ENCODE measurements at places on chromosomes 3 and 15. TPM values are rescaled to one million over a fixed set of nuclear protein-coding genes. Genes with fewer than 3 reads are reported as not detected.

The DAZL gene
- not detected for total RNA-seq

The PAQR9 gene
- 1.9 TPM for total RNA-seq

DNA sequence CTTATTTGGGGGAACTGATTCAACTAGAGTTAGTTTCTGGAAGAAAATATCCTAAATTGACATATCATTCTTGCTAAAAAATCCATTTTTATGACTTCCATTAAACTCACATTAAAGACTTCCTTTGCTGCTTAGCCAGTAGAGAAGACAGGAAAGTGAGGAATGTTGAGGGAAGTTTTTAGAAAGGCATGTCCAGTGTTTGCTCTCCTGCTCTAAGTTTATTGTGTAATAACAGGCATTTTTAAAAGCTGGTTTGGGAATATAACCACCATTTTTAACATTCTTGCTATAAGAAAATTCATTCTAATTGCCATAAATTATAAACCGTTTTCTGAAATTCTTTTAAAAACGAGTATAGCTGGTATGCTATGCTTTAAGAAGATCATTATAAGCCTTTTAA, 428.0 kb downstream of the RAP2B start:
- no peak for DNase-seq

- DNase-seq = no peak
Observed at GRCh38 chr3:33962396-33962795, 164.0 kb downstream of the PDCD6IP start.

- DNase-seq = no peak
Observed at GRCh38 chr3:141425523-141426233, 57.4 kb downstream of the ZBTB38 start.

The OXTR gene
- 7.9 TPM for total RNA-seq

The CACNA2D3 gene
- total RNA-seq = 0.34 TPM

The XIRP1 gene
- total RNA-seq = not detected
